ENCODE measurements at places on chromosomes 1 and 21.

- no peak for DNase-seq
Measured at GRCh38 chr1:111497592-111497991, 5.8 kb downstream of the ADORA3 start.

DNA sequence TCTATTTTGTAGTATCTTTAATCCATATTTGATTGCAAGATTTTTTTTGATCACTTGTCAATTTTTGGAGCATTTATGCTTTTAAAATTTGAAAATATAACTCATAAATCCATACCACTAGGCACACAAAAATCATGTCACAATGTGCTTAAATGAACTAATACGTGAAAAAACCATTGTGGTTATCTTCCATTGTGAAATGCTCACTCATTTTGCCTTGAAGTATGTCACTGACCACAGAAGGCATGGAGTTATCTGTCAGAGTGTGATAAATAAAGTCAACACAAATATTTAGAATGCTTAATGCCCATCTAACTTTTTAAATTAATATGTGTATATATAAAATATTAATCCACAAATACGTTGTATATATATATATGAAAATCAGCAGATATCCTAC, 347.2 kb downstream of the PTPRC start:
- no peak for DNase-seq

- DNase-seq: no peak
Measured at GRCh38 chr1:76303340-76303717, 228.8 kb downstream of the ST6GALNAC3 start.

DNA sequence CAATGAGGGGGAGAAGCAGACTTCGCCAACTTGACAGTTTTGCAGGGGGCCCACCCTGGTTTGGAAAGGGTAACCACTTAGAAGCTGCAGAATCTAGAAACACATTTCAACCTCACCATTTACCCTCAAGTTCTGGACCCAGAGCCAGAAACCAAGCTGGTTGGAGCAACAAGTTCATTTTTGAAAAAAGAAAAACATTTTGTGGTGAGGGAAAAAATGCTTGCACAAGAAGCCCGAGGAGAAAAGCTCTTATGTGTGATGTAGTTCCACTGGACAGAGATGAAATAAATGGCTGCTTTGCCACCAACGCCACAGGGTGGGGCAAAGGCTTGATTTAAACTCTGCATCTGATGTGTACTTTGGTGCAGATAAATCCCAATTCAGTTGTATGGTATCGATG, 10.6 kb upstream of the NGF start:
- no peak for DNase-seq

- DNase-seq: no peak
Measured at GRCh38 chr21:42580793-42581321, 67.2 kb downstream of the SLC37A1 start.

DNA sequence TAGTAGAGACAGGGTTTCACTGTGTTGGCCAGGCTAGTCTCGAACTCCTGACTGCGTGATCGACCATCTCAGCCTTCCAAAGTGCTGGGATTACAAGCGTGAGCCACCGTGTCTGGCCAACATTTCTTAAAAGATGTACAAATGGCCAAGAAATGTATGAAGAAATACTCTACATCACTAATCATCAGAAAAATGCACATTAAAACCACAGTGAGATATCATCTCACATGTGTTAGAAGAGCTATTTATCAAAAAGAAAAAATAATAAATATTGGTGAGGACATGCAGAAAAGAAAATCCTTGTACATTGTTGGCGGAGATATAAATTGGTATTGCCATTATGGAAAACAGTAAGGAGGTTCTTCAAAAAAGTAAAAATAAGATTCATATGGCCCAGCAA, 33.6 kb upstream of the TNFSF18 start:
- DNase-seq: no peak

GRCh38 chr1:31976401-31976800, 37.3 kb upstream of the KHDRBS1 start:
- DNase-seq: no peak

GRCh38 chr1:107139833-107140702, 771 bp upstream of the NTNG1 start:
- peak; percentile 10 for DNase-seq

DNA sequence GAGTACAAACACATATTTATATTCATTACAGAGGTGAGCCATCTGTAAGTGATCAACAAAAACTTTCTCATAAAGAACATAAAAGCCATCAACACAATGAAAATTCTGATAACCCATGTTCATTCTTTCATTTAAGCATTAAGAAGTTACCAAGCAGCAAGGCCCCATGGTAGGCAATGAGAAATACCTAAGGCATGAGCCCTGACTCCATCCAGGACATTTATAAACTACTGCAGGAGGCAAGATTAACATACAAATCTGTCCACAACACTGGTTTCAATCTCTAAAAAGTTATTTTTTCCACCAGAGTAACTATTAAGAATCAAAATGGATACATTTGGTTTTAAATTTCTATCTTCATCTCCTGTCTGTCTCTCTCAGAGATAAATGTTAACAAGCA, 76.1 kb downstream of the SIPA1L2 start:
- no peak for DNase-seq

DNA sequence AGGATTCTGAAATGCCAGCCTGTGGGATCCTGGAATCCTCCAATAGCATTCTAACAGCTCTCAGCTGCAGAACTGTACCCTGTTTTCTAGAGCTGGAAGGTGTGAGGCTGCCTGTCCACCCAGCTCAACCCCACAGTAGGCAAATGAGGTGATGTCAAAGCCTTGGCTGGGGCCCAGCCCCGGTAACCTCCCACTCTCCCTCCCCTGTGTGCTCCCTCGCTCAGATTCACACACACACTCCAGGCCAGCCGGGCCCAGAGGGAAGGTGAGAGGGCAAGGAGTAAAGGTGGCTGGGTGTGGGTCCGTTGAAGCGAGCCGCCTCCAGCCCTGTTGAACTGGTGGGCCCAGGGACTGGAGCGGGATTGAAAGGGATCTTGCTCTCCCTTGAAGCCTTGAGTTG, at the start of gene BSND:
TSS of gene BSND (plus strand) at position 257 of the 400 bp plus-strand sequence. CDS start 254 bp downstream, outside the sequence.
- DNase-seq: no peak

- DNase-seq: peak; percentile 5
Measured at GRCh38 chr1:231806623-231807495, 180.3 kb downstream of the DISC1 start.

DNA sequence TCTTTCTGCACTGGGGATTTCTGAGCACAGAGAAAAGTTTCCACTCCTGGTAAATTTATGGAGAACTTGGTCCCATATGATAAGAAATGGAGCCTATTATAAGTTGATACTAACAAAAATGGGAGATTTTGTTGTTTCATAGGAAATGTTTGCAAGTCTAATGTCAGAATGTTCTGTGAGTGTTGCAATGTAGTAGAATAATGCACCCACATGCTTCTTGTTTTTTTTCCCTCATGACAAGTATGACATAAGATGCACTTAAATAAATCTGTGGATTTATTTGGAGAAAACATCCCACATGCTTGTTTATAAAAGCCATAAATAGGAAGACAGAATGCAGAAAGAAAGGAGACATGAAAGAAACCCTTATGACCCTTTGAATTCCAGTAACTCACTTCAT, 50.8 kb upstream of the KCNJ6 start:
- DNase-seq: no peak

- DNase-seq: no peak
Measured at GRCh38 chr1:39154553-39155421, 49.7 kb upstream of the MACF1 start.

DNA sequence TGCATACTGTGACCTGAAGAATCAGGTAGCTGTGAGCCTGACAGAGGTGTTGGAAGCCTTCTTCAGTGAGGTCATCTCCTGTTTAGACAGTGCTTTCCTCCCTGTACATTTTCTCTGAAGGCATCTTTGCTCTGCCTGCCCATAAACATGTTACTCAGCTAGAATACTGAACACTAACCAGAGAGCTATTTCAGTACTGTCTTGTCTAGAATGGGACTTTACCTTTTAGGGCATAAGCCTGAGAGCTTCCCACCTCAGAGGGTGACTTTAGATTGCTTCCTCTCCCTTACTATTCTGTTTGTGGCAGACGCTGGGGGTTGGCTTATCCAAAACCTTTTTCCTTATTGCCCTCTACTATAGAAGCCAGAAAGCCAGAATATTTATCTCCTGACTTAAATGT, 23.3 kb upstream of the ZNF326 start:
- DNase-seq: no peak

DNA sequence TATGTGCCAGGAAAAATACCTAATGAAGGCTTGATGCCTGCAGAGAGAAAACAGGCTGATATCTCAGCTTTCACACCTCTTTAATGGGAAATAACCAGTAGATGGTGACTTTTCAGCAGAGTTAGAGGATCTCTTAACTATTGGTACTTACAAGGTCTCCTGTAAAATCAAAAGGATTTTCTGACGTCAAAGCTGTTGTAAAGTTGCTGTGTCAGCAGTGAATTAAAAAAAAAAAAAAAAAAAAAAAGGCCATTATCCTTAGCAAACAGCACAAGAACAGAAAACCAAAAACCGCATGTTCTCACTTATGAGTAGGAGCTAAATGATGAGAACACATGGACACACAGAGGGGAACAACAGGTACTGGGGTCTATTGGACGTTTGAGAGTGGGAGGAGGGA, 349.1 kb downstream of the AMY1C start:
- DNase-seq: no peak

GRCh38 chr1:4512636-4513035, 141.8 kb upstream of the AJAP1 start:
- no peak for DNase-seq

- DNase-seq: no peak
Measured at GRCh38 chr1:88976235-88976634, 16.2 kb downstream of the KYAT3 start.

- DNase-seq: no peak
Measured at GRCh38 chr1:53469373-53469772, 10.2 kb downstream of the DMRTB1 start.

DNA sequence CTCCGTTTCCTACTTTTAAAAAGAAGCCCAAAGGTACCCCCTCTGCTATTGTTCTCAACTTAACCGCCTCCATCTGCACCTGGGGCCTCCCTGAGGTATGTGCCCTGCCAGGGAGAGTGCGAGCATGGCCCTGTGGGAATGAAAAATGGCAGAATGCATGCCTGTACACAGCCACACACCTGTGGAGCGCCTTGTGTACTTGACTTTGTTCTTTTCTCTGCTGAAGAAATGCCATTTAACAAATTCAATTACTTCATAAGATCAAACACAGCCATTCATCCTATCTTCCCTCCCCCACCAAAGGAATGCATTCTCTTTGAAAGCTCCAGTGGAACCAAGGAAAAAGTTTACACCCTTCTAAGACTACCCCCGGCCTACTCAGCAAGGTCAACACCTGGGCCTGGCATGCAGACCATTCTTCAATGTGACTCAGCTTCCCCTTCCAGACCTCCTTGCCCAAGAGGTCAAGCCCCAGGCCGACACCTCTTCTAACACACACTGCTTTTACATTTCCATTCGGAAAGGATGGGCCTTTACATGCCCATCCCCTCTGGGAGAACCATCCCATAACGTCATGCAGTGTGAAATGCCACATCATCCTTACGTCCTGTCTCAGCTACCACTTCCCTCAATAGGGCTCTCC, 123.7 kb downstream of the SMYD2 start:
- DNase-seq: no peak

GRCh38 chr1:100543640-100544039, 5.7 kb downstream of the GPR88 start:
- DNase-seq: no peak

GRCh38 chr1:23167353-23168078, 1.1 kb downstream of the LUZP1 start:
- DNase-seq: peak; percentile 31

DNA sequence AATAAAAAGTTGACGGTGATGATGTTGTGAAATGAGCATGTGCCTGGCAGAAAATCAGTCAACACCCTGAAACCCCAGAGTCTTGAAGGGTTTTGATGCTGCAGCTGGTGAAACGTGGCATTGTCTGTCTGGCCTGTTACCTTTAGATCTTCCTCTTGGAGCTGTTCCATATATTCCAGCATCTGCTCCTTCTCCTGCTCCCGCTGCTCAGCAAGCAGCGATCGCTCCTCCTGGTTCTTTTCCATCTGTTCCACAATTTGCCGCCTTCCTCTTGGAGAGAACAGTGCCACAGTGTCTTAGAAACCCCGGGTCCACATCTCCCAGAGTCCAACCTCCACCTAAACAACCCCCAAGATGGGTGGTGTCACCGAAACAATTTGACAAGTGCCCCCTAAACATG, 15.7 kb downstream of the CFAP45 start:
- no peak for DNase-seq

GRCh38 chr1:58650141-58650540, 49.7 kb downstream of the MYSM1 start:
- no peak for DNase-seq

GRCh38 chr21:46098303-46099141, 610 bp downstream of the COL6A2 start:
- DNase-seq: no peak

DNA sequence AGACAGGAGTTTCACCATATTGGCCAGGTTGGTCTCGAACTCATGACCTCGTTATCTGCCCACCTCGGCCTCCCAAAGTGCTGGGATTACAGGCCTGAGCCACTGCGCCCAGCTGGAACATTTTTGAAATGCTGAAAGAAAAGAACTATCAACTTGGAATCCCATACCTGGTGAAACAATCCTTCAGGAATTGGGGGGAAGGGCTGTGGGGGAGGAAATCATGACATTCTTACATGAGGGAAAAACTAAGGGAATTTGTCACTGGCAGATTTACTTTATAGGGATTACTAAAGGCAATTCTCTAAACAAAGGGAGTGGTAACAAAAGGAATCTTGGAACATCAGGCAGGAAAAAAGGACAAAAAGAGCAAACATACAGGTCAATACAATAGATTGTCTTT, 25.8 kb downstream of the NDUFS5 start:
- no peak for DNase-seq

- DNase-seq: no peak
Measured at GRCh38 chr21:39051588-39051949, 131.7 kb downstream of the PSMG1 start.

GRCh38 chr21:17088500-17088899, 424.3 kb upstream of the CXADR start:
- DNase-seq: no peak

DNA sequence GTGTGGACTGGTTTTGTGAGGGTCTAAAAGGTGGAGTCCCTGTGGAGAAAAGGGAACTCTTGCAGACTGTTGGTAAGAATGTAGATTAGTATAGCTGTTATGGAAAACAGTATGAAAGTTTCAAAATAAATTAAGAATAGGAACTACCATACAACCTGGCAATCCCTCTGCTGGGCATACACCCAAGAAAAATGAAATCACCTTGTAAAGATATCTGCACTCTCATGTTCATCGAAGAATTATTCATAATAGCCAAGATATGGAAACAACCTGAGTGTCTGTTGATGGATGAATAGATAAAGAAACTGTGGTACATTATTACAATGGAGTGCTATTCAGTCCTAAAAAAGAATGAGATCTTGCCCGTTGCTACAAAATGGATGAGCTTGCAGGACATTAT, 109.6 kb downstream of the TBX19 start:
- DNase-seq: no peak
